ENCODE measurements at places on chromosomes 1 and 21.

DNA sequence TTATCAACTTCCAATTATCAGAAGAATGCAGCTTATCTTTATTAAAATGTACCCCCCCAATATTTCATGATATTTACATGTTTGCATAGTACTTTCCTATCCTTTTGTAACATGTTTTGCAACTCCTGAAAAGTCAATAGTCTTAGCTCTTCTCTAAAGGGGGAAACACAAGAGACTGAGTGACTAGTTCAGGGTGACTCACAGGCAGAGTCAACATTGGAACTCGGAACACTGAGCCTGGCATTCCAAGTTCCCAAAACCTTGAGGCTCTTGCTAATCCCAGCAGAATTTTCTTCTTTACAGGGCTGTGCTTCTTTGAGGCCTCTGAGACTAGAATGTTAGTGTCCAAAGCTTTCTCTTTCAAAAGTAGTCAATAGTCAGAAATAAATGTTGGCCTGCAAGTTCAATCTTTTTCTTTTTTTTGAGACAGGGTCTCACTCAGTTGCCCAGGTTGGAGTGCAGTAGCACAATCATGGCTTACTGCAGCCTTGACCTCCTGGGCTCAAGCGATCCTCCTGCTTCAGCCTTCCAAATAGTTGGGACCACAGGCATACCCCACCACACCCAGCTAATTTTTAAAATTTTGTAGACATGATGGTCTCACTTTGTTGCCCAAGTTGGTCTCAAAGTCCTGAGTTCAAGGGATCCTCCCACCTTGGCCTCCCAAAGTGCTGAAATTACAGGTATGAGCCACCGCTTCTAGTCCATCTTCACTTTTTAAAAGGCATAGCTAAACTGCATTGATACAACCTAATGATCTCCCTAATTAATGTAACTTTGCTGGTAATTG, 37.5 kb downstream of the ZNF281 start:
- DNase-seq = no peak

- DNase-seq = no peak
Observed at GRCh38 chr1:160658162-160658813, 11.4 kb upstream of the SLAMF1 start.

GRCh38 chr1:169588785-169589485, 2.7 kb upstream of the F5 start:
- DNase-seq = no peak

GRCh38 chr21:38170704-38171682, 85.8 kb upstream of the KCNJ15 start:
- no peak for DNase-seq

DNA sequence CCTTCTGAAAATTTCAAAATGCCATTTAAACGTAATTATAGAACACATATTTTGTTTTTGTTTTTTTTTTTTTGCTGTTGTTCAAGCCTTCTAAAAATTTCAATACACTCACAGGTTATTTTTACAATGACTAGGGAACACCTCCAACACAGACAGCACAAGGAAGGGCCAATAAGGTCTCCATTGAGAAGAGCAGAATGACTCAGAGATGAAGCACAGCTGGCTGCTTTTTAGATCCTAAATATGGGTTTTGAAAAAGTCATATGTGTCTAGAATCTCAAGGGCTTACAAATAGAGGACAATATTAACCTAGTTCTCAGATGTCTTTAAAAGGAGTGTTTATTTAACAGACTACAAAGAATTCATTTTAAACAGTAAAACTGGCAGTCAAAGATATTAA, 104.6 kb downstream of the NEGR1 start:
- DNase-seq = no peak

DNA sequence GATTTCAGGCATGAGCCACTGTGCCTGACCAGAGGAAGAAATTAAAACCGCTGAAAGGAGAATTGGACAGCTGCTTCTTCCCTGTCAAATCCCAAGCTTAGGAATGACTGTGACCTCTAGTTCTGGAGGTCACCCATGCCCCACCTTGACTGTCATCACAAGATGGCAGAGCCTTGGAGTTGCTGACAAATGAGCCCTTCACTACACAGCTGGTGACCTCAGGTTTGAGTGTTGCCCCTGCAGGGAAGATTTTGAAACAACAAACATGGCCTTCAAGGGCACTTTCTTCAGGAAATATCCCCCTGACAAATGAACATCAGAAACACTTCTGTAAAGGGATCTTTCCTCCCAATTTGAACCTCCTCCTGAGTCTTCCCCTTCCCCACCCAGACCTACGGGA, 6.9 kb upstream of the SLC45A3 start:
- DNase-seq = no peak

Measured in central memory CD8-positive, alpha-beta T cell (primary cell).